GM13977 (cell line): ENCODE measurements at places on chromosomes 5 and 9.
A peak's percentile ranks its signal among the peaks of the same experiment; 100 is the strongest.

GRCh38 chr9:113622600-113623400 is 159.3 kb downstream of the RGS3 start:
- peak; percentile 76 for DNase-seq

DNA sequence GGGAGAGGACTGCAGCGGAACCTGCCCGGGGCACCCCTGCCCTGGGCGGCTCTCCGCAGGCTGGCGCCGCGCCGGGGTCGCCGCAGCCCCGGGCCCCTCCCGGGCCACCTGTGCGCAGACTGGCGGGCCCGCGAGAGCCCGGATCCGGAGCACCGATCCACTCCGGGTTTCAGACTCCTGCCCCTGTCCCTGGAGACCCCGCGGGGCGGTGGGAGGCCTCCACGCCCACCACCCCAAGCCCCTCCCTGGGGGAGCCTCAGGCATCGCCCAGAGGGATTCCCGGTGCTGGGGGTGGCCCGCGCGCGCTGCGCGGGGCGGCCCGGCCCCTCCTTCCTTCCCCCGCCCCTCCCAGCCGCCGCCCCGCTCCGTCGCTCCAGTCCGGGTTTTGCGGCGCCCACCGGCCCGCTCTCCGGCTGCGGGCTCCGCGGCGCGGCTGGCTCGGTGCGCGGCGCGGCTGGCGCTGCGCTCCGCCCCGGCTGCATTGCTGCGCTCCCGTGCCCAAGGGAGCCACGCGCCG is at the start of gene UNC5A:
UNC5A (plus strand) TSS at position 479 of the 517 bp plus-strand sequence. CDS start 192 bp downstream, outside the sequence.
- DNase-seq, result peak; percentile 84

DNA sequence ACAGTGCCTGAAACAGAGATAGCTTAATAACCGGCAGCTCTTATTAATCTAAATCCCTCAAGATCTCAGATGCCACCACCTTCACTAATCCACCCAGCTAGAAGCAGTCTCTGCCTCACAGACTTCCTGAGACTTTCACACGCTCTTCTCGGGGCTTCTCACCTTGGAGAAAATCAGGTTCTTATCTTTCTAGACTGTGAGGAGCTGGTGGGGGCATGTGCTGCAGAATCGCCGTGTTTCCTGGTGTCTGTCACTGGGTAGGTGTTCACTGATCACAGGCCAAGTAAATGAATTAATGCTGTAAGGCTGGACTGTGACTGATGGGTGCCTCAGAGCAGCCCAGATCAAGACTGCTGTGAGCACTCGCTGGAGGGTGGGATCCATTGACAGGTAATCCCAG is 101.7 kb downstream of the PSD2 start:
- no peak for DNase-seq

- DNase-seq, result no peak
These were observed 96.3 kb upstream of the TNPO1 start for GRCh38 chr5:72720205-72720604.

- DNase-seq, result no peak
These were observed 2.1 kb upstream of the ALDH7A1 start for GRCh38 chr5:126597156-126597555.

- DNase-seq, result no peak
These were observed 33.0 kb upstream of the PWWP2A start for GRCh38 chr5:160152287-160152686.

DNA sequence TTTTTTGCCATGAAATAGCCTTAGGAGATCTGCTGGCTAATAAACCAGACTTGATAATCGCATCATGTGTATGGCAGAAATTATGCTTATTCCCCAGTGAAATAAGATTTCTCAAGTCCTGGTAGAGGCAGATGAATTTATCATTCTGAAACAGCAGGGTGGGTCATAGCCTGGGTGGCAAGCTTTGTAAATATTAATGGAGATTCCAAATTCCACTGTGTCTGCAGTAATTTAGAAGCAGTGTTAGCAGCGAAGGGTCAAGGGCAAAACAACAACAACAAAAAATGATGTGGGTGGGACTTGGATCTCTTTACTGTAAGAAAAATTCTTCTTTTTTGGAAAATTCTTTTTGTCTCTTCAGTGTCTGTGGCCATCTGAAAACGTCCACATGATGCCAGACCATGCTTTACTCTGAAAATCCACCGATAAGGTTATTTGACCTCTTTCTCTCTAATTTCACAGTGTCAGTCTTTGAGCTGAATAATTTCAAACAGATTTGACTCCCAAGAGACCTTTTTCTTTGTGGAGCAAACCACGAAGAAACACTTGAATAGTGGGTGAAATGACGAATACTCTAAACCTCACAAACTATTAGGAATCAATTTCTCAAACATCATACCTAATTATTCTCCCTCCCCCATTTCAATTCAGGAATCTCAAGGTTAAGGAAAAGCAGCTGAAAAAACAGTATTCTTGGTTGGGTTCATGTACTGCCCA is 106.0 kb upstream of the RPS23 start:
- DNase-seq, result no peak

- no peak for DNase-seq
These were observed 35.6 kb upstream of the ATP6V1G1 start for GRCh38 chr9:114551750-114552685.

GRCh38 chr9:18122171-18122570 is 351.8 kb upstream of the ADAMTSL1 start:
- DNase-seq, result no peak

GRCh38 chr9:113464286-113464660 is 746 bp downstream of the RGS3 start:
- no peak for DNase-seq

GRCh38 chr5:50724262-50724661 is 57.8 kb downstream of the PARP8 start:
- no peak for DNase-seq

- DNase-seq, result no peak
These were observed 262.5 kb downstream of the ELAVL2 start for GRCh38 chr9:23563517-23563916.

- DNase-seq, result no peak
These were observed 2.3 kb downstream of the SMIM33 start for GRCh38 chr5:139473105-139473504.

GRCh38 chr5:58259685-58260152 is 200.2 kb downstream of the PLK2 start:
- no peak for DNase-seq

DNA sequence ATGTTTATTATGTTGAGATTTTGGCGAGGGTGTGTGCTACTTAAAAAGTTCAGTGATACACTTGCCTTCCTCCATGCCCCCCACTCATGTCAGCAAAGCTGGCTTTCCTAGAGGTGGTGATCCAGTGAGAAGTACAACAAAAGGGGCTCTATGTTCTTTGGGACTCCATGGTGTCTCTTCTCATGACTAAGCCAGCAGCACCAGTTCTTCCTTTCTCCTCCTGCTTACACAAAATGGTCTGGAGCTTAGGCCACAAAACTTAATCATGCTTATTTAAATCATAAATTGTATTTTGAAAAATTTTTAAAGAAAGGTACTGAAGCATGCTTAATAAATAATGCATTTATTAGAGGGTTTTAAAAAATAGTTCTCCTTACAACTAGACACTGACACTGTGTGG is 22.4 kb downstream of the MOCS2 start:
- no peak for DNase-seq

GRCh38 chr9:9912459-9912858 is 700.3 kb downstream of the PTPRD start:
- DNase-seq, result peak; percentile 1

GRCh38 chr5:112861638-112861985 is 525 bp downstream of the SRP19 start:
- no peak for DNase-seq

- DNase-seq, result no peak
These were observed 2174.1 kb upstream of the WWC1 start for GRCh38 chr5:166117072-166118066.

DNA sequence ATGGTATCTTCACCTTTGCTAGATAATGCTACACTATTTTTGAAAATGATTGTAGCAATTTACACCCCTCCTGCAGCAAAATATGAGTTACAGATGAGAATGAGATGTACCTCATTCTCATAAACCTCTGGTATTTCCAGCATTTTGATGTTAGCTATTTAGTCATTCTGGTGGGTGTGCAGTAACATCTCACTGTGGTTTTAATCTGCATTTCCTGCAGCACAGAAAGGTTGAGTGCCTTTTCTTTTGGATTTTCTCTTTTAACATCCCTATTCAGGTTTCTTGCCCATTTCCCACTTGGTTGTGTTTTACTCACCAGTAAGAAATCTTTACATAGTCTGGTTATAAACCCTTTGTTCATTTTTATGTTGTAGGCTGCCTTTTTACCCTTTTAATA is 206.2 kb downstream of the NR3C1 start:
- no peak for DNase-seq

DNA sequence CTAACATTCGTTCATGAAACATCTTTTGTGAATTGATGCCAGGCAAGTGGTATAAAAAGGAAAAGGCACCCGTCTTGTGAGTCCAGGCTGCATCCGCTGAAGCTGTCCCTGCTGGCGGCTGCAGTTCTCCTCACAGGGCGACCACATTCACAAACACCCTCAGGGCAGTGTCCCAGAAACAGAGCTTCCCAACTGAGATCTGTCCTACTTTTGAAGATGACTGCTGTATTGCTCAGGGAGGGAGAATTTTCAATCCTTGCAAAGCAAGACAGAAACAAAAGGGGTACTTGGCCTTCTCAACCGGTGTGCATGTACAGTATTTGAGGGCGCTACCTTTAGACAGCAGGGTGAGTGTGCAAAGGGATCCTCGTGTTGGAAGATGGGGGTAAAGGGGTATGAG is 316.1 kb downstream of the GADD45G start:
- no peak for DNase-seq

GRCh38 chr5:178699681-178700253 is 30.7 kb downstream of the ZNF354A start:
- no peak for DNase-seq

GRCh38 chr9:85703398-85703797 is 38.4 kb downstream of the AGTPBP1 start:
- DNase-seq, result no peak

DNA sequence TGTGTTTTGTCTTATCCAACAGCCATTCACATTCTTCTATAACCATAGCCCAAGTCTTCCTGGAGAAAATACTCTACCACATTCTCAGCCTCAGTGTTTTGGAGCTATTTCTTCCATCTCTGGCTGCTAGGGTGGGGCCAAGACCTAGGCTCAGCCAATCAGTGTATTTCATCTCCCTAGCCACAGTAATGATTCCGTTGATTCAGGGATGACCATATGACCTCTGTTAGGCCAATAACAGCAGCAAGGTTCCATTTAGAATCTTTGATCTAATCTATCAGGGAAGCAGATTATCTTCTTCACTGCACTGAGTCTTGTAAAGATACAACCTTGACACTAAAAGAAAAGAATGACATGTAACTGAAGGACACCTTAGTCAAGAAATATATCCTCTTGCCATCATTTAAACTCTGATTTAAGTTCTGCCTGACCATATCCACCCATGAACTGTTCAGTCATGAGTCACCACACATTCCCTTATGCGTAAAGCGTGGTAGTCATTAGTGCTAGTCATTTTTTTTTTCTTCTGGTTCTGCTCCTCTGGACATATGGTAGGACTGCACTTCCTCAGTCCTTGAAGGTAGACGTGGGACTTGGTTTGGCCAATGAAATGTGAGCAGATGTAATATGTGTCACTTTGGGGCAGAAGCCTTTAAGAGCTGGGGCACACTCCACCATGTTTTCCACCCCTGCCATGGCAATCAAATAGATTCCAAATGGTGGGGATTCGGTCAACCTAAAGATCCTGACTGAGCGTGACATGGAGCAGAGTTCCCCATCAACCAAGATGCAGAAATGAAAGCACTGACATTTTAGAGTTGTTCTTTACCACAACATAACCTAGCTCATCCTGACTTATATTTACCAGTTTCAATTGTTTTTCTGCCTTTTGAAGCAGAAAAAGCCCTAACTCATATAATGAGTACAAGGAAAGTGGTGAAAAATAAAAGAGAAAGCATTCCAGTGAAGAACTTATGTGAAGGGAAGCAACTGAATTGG is 12.7 kb upstream of the PRELID2 start:
- no peak for DNase-seq

DNA sequence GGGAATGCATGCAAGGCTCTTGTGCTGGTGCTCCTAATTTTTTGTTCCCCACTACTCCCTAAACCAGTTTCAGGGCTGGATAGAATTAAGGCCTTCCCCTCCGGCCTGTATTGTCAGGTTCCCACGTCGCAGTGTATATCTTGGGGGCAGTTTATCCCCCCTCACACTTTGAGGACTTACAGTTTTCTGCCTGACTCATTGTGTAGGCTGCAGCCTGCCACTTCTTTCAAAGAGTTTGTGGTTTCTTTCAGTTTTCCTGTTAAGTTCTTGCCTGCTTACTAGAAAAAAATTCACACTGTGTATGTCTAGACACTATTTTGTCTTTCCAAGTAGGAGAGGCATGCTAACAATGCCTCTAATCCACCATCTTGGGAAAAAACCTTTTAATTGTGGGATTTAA is 28.4 kb upstream of the BTNL3 start:
- no peak for DNase-seq

DNA sequence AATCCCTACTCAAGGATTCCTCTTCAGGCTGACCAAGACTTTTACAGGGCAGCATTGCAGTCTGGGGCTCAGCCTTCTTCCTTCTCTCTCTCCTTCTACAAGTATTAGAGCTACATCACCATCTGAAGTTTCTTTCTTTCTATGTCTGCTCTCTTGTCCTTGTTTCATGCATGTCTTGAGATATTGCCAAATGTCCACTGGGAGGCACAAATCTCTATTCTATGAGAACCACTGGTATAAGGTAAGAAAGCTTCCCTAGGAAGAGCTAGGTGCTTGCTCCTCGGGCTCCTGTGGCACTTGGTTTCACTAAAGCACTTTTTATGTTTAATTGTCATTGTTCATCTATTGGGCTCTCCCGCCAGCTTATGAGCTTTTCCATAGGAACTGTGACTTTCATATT is 289.2 kb upstream of the PCSK5 start:
- no peak for DNase-seq

DNA sequence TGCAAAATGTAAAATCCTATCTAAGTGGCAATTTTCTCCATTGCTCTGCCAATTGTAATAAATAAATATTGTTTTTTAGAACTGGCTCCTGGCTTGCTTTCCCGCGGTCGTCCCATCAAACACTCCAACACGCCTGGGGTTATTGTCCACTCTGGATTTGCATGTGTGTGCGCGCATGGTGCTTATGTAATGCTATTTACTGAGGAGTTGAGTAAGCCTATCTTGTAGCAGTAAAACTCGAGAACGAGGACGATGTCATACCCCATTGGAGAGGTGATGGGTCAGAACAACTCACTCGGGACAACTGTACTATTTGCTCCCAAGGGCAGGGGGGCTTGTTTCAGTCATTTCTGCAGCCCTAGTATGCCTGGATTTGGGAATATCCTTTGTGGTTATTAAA is 220.9 kb downstream of the PAX5 start:
- no peak for DNase-seq

- DNase-seq, result no peak
These were observed 1080.7 kb upstream of the NUDT12 start for GRCh38 chr5:104643320-104643719.

DNA sequence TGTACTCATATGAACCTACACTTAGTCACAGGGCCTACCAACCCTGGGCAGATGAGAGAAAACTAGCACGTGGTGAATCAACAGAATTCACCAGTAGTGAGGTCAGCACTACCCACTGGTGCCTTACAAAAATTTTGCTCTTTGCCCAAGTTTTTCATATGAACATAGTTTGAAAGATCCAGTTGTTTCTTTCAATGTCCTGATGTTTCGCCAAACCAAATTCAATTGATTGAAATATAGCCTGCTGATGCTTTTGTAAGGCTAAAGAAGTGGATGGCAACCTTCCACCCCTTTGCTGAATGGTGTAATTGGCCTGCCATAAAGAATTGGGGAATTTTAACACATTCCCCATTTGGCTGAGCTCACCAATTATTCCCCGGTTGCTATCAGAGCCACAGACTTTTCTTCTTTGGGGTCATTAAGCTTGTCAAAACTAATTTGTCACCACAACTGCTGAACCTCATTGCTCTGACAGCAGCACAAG is 339.2 kb downstream of the GLIS3 start:
- DNase-seq, result no peak

- no peak for DNase-seq
These were observed 34.2 kb downstream of the THBS4 start for GRCh38 chr5:80069251-80069800.
